ENCODE measurements at places on chromosomes 16 and 17. TPM values are rescaled to one million over a fixed set of nuclear protein-coding genes. Genes with fewer than 3 reads are reported as not detected.

Gene GID4
- total RNA-seq: 3.3 TPM

GRCh38 chr16:4648917-4649316, 24.3 kb downstream of the MGRN1 start:
- DNase-seq: no peak

DNA sequence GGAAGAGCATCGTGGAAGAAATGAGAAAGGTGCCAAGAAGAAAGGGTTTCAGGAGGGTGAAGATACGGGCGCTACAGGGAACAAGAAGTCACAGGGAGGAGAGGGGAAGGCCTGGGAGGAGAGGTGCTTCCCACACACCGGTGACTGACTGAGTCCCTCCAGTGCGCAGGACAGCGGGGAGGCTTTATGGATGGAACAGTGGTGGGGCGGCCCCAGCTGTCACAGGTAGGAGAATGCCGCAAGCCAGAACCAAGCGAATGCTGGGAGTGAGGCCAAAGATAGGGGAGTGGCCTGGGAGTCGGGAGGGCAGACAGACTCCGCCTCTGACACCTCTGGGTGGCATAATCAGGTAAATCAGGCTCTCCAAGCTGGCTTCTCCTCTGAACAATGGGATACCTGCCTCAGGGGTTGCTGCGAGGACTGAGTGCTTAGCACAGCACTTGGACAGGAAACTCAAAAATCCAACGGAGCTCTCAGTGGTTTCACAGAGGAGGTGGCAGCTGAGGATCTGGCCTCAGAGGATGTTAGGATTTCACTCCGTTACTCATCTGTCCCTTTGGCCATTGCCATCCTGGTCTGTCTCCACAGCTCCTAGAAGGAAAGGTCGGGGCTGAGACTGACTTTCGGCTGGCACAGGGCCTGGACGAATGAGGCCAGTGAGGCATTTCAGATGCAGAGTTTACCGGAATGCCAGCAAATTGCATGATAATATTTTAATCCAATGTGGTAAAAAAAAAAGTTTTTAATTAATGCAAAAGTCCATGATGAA, 717 bp upstream of the CNP start:
- DNase-seq: peak; percentile 94

GRCh38 chr16:27363797-27364196, 38.2 kb upstream of the IL21R start:
- peak; percentile 79 for DNase-seq

- no peak for DNase-seq
Measured at GRCh38 chr17:16989230-16989952, 17.5 kb upstream of the TNFRSF13B start.

Gene GDPD3
- total RNA-seq: 1.5 TPM

- no peak for DNase-seq
Measured at GRCh38 chr17:57120814-57121213, 35.8 kb downstream of the AKAP1 start.

Gene MYH3
- total RNA-seq: 0.25 TPM

Gene GPR142
- 1.3 TPM for total RNA-seq

DNA sequence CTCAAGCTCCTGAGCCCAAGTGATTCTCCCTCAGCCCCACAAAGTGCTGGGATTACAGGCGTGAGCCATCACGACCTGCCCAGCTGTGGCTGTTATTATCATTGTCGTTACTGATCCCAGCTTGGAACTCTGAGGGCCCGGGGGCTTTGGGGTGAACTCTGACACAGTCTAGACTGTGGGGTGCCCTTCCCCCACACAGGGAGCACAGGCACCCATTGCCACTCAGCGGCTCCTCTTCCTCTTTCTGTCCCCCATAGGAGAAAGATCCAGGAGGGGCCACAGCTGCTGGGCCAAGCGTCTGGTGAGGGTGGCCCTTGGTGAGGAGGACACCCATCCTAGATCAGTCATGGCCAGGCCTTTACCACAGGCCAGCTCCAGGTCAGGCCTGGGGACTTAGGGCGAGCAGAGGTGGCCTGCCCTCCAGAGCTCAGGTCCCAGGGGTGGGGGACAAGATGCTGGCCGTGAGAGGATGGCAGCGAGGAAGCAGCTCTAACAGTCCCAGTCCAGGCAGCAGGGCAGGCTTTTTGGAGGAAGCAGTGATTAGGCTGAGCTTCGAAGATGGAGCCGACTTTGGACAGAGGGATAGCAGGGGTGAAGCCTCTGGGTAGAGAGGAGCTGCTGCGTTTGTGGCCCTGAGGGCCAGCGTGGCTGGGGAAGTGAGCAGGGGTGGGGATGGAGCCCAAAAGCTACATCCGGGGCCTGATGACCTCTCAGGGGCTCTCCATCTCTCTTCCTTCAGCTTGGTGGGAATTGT, 24.7 kb downstream of the TMEM235 start:
- no peak for DNase-seq

Gene CRYM
- 0.61 TPM for total RNA-seq

GRCh38 chr17:6509031-6509771, 47.2 kb downstream of the PITPNM3 start:
- no peak for DNase-seq

Gene CA4
- 0.10 TPM for total RNA-seq
